MM.1S (cell line): ENCODE measurements at places on chromosomes 7 and 10.
A peak's percentile ranks its signal among the peaks of the same experiment; 100 is the strongest.

GRCh38 chr7:30074422-30075030, 46.3 kb downstream of the PLEKHA8 start:
- DNase-seq, result peak; percentile 34

DNA sequence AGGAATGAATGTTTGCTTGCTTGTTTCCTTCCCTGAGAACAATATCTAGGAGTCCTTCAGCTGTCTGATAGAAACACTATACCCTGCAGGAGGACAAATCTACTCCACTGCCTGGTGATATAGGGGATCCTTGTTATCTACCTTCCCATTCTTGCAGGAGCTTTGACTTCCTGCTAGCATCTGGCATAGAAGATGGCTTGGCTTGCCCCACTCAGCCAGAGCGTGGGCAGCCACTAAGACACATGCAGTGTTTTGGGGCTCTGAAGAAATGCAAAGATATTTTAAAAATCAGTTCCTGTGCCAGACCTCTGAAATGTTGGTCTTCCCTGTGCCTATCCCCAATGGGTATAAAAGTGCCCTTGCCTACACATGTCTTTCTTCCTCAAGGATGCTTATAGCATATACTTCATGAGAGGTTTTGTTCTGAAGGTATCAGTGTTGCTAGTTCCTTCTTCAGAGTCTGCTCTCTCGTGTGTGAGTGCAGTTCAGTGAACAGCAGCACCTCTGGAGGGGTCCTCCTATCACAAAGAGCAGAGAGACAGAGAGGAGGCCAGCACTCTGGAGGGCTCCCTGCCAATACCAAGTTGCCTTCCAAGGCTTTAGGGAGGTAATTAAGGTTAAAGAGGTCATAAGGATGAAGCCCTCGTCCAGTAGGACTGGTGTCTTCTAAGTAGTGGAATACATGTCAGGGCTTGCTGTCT, 149.1 kb upstream of the CALCR start:
- no peak for DNase-seq

DNA sequence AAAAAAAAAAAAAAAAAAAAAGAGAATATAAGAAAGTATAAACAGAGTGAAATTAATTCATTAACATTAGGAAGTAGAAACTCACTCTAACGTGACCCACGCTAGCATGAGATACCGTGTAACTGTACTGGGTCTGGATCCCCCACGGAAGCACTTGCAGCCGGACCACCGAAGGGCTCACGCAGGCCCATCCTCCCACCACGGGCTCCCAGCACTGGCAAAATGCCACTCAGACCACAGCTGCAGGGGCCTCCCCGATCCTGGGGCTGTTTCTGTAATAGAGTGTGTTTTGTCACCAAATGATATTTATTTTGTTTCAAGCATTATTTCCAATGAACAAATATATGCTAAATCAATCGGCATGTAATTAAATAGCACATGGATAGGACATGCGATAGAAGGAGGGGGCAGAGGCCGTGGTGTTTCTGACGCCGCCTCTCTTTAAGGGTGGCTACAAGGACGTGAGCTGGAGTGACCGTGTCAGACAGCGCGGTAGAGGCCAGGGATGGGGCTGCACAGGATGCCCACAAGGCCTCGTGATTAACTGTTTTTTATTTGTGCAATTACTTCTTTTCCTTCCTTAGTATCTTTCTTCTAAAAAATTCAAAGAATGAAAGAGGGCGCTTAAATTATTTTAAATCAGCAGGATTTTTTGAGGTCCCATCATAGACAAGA, 568.5 kb downstream of the PTPRN2 start:
- DNase-seq, result no peak

GRCh38 chr10:84230359-84230758, 5.0 kb upstream of the LRIT2 start:
- DNase-seq, result no peak

- no peak for DNase-seq
Measured at GRCh38 chr10:77548671-77549070, 88.9 kb downstream of the KCNMA1 start.

- DNase-seq, result no peak
Measured at GRCh38 chr10:130915065-130915464, 396.5 kb downstream of the TCERG1L start.
